Pancreas (tissue), 10 donors: ENCODE measurements at places on chromosomes 12 and 14. TPM values are rescaled to one million over a fixed set of nuclear protein-coding genes. Genes with fewer than 3 reads are reported as not detected.

DNA sequence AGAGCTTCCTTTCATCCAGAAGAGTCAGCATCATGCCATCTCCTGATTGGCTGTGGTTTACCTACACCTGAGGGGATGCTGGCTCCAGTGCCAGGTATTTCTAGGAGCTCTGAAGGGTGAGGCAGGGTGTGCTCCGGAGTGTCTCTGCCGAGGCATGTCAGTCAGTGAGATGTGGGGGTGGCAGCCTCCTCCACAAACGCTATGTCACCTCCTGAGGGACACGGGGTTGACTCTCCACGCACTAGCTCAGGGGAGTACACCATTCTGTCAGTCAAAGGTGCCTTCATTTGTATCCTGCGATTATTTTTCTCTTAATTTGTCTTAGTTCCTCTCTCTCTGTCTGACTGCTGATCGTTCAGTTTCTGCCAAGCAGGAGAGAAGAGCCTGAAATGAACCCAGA is 604.5 kb downstream of the VRK1 start:
- H3K4me3 ChIP-seq: no peak overlapping the region
- H3K4me1 ChIP-seq: no peaks in the 10 kb centered on the region
- no peak overlapping the region for H3K27ac ChIP-seq
- no peaks in the 10 kb centered on the region for H3K36me3 ChIP-seq
- no peaks in the 10 kb centered on the region for H3K27me3 ChIP-seq

DNA sequence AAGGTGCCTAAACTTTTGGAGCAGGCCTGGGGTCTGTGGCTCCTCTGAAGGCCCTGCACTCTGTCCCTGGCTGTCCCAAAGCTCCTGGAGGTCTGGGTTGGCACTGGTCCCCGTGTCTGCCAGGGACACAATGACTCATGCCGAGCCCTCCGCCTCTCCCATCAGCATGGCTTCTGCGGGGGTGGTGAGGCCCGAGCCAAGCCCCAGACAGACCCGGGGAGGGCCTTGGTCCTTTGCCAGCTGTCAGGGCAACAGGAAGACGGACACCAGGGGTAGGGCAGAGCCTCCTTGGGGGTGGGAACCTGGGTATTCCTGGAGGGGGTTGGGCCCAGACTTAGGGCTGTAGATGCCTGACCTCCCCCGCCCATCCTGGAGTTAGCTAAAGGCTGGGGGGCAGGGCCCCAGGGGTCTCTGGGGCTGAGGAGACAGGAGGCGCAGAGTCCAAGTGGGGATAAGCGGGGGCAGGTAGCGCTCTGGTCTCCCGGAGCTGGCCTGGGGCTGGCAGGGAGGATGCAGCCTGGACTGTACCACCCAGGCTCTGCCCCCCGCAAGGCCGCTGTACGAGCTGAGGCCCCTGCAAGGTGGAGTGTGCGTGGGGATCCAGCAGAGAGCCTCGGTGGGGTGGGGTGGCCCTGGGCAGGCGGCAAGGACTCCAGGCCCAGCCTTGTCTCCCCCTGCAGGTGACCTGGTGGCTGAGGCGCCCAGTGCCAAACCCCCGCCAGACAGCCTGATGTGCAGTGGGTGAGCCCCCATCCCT is 16.4 kb upstream of the PUS1 start:
- peak overlapping the region; percentile 62 for H3K27ac ChIP-seq
- DNase-seq: peak; percentile 83
- no peaks in the 10 kb centered on the region for H3K27me3 ChIP-seq
- H3K36me3 ChIP-seq: peaks cover 95% of the 10 kb centered on the region

DNA sequence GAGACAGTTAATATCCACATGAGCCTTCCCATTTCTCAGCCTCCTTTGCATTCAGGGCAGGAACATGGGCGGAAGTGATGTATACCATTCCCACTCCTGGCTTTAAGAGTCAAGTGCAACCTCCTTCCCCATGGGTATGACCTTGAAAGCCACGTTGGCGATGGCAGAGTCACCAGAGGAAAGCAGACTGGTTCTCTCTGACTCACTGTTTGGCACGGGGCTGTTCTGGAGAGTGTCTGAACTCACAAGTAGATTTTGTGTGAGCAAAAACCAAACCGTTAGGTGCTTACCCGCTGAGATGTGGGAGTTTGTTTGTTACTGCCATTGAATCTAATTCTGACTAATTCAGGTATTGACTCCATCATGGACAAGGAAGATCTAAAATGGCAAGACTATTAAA is 36.7 kb upstream of the PZP start:
- no peak overlapping the region for H3K4me3 ChIP-seq
- H3K4me1 ChIP-seq: no peaks in the 10 kb centered on the region
- no peaks in the 10 kb centered on the region for H3K27me3 ChIP-seq
- no peak for DNase-seq
- H3K27ac ChIP-seq: peak overlapping the region; percentile 71

GRCh38 chr14:73305499-73305898 is 68.2 kb downstream of the PAPLN start:
- no peak overlapping the region for H3K4me3 ChIP-seq
- DNase-seq: no peak
- H3K4me1 ChIP-seq: no peaks in the 10 kb centered on the region
- no peak overlapping the region for H3K27ac ChIP-seq
- no peaks in the 10 kb centered on the region for H3K27me3 ChIP-seq

GRCh38 chr12:116504438-116504837 is 54.7 kb upstream of the MAP1LC3B2 start:
- H3K4me1 ChIP-seq: no peaks in the 10 kb centered on the region
- no peaks in the 10 kb centered on the region for H3K36me3 ChIP-seq
- no peaks in the 10 kb centered on the region for H3K27me3 ChIP-seq
- no peak overlapping the region for H3K27ac ChIP-seq
- DNase-seq: no peak

DNA sequence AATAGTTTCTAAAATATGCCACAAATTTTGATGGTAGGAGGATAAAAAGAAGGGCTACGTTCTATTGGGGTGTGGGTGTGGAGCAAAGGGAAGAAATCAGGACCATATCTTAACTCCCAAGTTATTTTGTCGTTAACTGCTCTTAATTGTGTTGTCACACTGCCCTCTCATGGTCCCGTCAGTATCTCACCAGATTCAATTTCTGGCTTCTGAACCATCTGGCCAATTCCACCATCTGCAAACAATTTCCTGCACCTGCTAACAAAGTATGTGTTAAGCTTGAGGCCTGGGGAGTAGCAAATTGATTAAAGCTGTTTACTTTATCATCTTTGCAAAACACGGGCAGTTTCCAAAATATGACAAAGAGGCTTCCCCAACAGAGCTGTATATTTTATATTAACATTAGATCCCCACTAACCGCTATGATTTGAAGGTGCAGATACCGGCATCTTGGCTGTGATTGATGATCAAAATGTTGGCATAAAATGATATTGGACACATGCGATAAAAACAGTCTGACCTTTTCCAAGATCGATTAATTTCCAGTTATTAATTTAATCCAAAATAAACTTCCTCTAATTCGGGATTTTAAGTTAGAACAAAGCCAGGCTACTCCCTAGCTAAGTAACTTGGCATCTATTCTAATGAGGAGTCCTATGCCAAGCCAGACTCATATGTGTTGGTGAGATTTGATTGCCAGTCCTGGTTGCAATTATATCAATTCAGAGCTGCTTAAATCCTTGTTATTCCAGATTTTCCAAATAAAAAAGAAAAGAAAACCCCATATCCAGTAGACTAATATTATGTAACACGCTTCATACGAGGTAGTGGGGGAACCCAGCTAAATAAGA is 6.9 kb upstream of the DNM1L start:
- no peaks in the 10 kb centered on the region for H3K36me3 ChIP-seq
- H3K4me3 ChIP-seq: no peak overlapping the region
- no peaks in the 10 kb centered on the region for H3K27me3 ChIP-seq

GRCh38 chr12:98062464-98063245 is 452.7 kb upstream of the TMPO start:
- no peak overlapping the region for H3K4me3 ChIP-seq
- H3K27me3 ChIP-seq: no peaks in the 10 kb centered on the region
- H3K27ac ChIP-seq: no peak overlapping the region
- H3K36me3 ChIP-seq: no peaks in the 10 kb centered on the region

GRCh38 chr12:96155781-96156180 is 38.4 kb upstream of the ELK3 start:
- H3K27me3 ChIP-seq: no peaks in the 10 kb centered on the region
- H3K4me3 ChIP-seq: no peak overlapping the region
- H3K27ac ChIP-seq: no peak overlapping the region
- H3K36me3 ChIP-seq: no peaks in the 10 kb centered on the region

- H3K4me1 ChIP-seq: no peaks in the 10 kb centered on the region
- H3K27me3 ChIP-seq: no peaks in the 10 kb centered on the region
- no peak for DNase-seq
- H3K36me3 ChIP-seq: no peaks in the 10 kb centered on the region
- no peak overlapping the region for H3K27ac ChIP-seq
- H3K4me3 ChIP-seq: no peak overlapping the region
Measured at GRCh38 chr14:61146899-61147298, 134.2 kb downstream of the TMEM30B start.

GRCh38 chr12:122062832-122063693 is 15.5 kb upstream of the MLXIP start:
- H3K27ac ChIP-seq: peak overlapping the region; percentile 95
- H3K27me3 ChIP-seq: no peaks in the 10 kb centered on the region
- no peak overlapping the region for H3K4me3 ChIP-seq
- no peak for DNase-seq
- H3K36me3 ChIP-seq: no peaks in the 10 kb centered on the region

DNA sequence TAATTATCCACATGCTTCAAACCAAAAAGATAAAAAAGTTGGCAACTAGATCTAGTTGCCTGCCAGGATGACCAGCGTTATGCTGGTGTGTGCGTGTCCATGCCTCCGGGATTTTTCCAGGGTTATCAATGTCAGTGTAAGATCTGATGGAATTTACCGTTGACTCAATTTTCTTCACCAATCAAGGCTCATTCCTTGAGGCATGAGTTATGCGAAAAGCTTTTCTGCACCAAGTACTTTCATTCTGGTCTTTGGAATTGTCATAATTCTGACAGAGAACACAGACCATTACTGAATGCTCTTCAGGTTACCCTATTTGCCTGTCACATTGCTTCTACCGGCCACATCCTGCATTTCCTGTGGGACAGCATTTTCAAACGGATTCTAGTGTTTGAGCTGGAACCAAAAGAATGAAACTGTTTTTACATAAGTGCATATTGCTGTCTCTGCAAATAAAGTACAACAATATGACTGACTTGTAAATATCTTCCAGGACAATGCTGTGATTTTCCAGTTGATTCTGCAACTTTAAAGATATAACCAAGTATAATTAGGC is 91.8 kb downstream of the DUSP16 start:
- H3K27me3 ChIP-seq: no peaks in the 10 kb centered on the region
- H3K4me3 ChIP-seq: no peak overlapping the region
- no peaks in the 10 kb centered on the region for H3K36me3 ChIP-seq
- DNase-seq: no peak
- H3K27ac ChIP-seq: no peak overlapping the region

- no peak overlapping the region for H3K27ac ChIP-seq
- DNase-seq: no peak
- H3K4me3 ChIP-seq: no peak overlapping the region
- no peaks in the 10 kb centered on the region for H3K4me1 ChIP-seq
- no peaks in the 10 kb centered on the region for H3K27me3 ChIP-seq
Measured at GRCh38 chr14:72818998-72819397, 74.9 kb downstream of the DPF3 start.

GRCh38 chr14:92412912-92413311 is 89.9 kb downstream of the SLC24A4 start:
- no peaks in the 10 kb centered on the region for H3K27me3 ChIP-seq
- no peak for DNase-seq
- no peak overlapping the region for H3K27ac ChIP-seq
- no peak overlapping the region for H3K4me3 ChIP-seq

DNA sequence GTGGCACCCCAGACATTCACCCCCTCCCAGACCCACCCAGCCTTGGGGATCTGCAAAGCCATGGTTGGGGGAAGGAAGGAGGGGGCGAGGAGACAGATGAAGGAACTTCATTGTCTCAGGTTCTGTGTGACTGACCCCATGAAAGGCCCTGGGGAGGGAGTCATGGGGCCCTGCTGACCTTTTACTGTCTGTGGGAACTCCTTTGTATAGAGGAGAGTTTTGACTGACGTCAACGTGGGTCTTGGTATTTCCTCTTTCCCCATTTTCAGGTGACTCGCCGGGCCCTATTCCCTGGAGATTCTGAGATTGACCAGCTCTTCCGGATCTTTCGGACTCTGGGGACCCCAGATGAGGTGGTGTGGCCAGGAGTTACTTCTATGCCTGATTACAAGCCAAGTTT is 3.1 kb upstream of the RAB5B start:
- no peak overlapping the region for H3K4me3 ChIP-seq
- H3K4me1 ChIP-seq: peaks cover 18% of the 10 kb centered on the region

- no peaks in the 10 kb centered on the region for H3K27me3 ChIP-seq
- no peak for DNase-seq
- H3K36me3 ChIP-seq: no peaks in the 10 kb centered on the region
- no peak overlapping the region for H3K27ac ChIP-seq
- no peaks in the 10 kb centered on the region for H3K4me1 ChIP-seq
Measured at GRCh38 chr12:28824849-28825248, 324.2 kb upstream of the FAR2 start.

- H3K27ac ChIP-seq: no peak overlapping the region
- no peaks in the 10 kb centered on the region for H3K27me3 ChIP-seq
- H3K4me3 ChIP-seq: no peak overlapping the region
Measured at GRCh38 chr12:123395236-123395635, 11.3 kb downstream of the KMT5A start.

- no peaks in the 10 kb centered on the region for H3K4me1 ChIP-seq
- no peak overlapping the region for H3K27ac ChIP-seq
- no peak for DNase-seq
- H3K36me3 ChIP-seq: no peaks in the 10 kb centered on the region
Measured at GRCh38 chr14:90088176-90088575, 26.4 kb downstream of the KCNK13 start.

GRCh38 chr12:112194601-112195247 is 69.4 kb downstream of the TRAFD1 start:
- H3K27me3 ChIP-seq: no peaks in the 10 kb centered on the region
- H3K4me3 ChIP-seq: no peak overlapping the region
- no peak for DNase-seq
- H3K4me1 ChIP-seq: no peaks in the 10 kb centered on the region

ADAM21 gene
- total RNA-seq: not detected

SERPINA9 gene
- total RNA-seq: not detected

PLEK2 gene
- 7.2 TPM for total RNA-seq

AICDA gene
- not detected for total RNA-seq

ASPG gene
- not detected for total RNA-seq

ARF3 gene
- total RNA-seq: 82.7 TPM

CCDC38 gene
- total RNA-seq: not detected

C12orf54 gene
- total RNA-seq: not detected

DHH gene
- 0.06 TPM for total RNA-seq

MAX gene
- 38.1 TPM for total RNA-seq
